ENCODE measurements at places on chromosomes 6 and 20.

- DNase-seq: no peak
These were observed 56.1 kb downstream of the KCNB1 start for GRCh38 chr20:49426395-49426794.

- DNase-seq: no peak
These were observed 43.1 kb upstream of the BEND6 start for GRCh38 chr6:56911847-56912246.

DNA sequence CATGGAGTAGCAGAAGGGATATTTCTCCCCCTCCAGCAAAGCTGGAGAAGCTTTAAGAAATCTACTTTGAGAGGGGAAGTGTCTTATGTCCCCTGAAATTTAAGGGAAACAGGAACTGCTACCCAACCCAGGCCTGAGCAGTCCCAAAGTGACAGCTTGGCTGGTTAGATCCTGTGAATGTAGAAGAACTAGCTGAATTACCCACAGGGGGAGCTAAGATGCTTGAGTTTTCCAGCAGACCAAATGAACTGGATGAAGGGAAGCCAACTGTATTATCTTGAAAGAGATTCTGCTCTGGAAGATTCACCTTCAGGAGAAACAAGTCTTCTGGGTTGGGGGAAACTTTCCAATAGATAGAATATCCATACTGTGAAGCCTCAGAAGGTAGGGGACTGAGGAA, 303.3 kb upstream of the MMS22L start:
- no peak for DNase-seq

DNA sequence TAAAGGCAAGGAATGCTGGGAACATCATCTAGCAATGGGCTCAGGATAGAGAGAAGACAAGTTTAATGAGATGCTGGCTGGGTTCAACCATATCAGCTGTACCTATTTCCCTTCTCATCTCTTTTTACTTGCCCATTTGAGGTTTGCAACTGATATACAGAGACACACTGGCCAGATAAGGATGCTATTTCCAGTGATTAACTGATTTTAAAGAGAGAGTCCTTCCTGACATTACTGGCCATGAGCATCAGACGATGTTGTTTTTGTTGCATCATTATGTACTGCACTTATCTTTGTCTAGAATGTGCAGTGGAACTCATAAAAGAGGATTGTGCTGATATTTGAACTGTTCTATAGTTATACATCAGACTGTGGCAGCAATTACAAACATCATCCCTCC, 252.7 kb downstream of the BTBD3 start:
- DNase-seq: no peak

DNA sequence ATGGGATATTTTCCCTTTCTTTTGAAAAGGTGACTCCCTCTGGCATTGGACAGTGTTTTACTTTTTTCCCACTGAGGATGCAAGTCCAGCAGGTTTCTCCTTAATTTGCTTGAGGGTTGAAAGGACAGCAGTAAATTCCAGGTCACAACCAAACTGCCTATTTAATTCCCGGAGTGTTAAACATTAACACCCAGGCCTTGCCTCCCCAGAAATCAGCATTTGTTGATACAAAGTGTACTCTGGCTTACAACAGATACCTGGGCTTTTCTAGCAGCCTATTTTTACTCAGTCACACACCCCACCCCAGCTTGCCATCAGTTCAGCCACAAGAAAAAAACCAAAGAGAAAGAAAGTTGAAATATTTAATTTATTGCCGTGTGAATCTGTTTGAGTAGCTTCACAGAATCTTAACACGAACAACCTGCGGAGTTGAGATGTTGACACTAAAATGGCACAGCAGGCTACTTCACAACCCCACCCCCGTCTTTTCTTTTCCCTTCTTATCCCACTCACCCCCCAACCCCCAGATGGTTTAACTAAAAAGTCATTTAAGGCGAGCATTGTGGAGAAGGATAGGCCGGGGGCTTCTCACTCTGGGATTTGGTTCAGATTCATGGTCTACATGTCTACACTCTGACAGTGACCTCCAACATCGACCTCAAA, 45.7 kb downstream of the MYLIP start:
- DNase-seq: no peak

All from NCI-H187 (cell line).